Stimulated activated CD4-positive, alpha-beta T cell treated with anti-CD3 and anti-CD28 coated beads, Interleukin-12 subunit alpha, Interleukin-12 subunit beta, amount 100 ng/mL, for 48 hours (primary cell): ENCODE measurements at places on chromosomes 12 and 14.

- DNase-seq: no peak
These were observed 124.1 kb upstream of the RBM19 start for GRCh38 chr12:114090211-114090610.

DNA sequence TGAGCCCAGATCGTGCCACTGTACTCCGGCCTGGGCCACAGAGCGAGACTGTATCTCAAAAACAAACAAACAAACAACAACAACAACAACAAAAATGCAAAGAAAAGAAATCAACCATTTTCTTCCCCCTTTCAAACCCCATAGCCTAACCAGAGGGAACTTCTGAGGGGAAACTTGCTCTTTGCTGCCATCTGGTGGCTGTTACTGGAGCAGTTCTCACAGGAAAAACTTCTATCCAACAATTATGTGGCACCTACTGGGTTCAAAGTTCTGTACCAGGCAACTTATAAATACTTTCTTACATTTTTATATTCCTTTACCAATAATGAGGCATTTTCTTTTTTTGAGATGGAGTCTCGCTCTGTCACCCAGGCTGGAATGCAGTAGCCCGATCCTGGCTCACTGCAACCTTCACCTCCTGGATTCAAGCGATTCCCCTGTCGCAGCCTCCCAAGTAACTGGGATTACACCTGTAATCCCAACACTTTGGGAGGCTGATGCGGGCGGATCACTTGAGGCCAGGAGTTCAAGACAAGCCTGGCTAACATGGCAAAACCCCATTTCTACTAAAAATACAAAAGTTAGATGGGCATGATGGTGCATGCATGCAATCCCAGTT, 50.9 kb upstream of the BICDL1 start:
- DNase-seq: peak; percentile 26

- no peak for DNase-seq
These were observed 2.4 kb downstream of the HRK start for GRCh38 chr12:116878567-116879508.

DNA sequence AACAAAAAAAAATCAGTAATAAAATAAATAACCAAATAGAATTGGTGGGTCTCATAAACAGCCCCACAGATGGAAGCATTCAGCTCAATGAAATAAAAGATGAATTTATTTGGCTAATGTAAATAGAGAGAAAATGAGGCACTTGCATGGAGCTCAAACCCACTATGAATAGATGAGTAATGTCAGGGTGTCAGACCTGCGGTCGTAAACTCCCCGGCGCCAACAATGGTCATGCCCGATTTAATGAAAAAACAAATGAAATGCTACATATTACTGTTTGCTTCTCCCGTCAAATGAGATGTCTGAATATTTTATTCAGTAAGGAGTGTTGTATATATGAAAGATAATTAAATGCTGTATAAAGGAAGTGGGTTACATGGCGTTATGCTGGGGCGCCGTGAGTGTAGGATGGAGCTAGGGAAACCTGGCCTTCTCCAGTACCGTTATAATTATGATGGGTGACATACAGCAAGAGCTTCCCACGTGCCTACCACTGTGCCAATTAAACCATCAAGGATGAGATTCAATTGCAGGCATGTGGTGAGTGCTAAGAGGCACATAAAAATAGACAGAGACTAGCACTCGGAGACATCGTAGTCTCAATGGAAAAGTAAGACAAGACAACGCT, 648.1 kb downstream of the BCL11B start:
- no peak for DNase-seq

DNA sequence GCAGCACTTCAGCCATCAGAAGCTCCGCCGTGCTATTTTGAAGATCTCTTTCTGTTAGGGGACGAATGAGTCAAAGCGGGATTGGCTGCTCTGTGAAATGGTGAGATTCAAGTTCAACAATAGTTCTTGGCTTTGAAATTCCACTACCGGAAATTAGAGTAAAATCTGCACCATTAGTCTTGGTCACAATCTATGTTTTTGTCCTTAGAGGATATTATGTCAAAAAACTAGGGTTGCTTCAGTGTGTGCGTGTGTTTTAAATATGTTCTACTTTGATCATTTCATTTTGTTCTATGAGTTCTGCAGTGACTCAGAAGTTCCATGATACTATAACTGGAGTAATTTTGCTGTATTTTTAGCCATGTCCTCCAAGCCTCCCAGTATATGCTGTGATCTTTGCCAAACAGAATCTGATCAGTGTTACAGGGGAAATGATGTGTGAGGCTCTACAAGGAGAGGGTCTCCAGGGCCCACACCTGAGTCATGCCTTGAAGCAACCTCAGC, 22.6 kb downstream of the GPHB5 start:
- DNase-seq: no peak

GRCh38 chr14:92022036-92022435, 17.8 kb downstream of the TRIP11 start:
- no peak for DNase-seq

GRCh38 chr12:76018672-76019071, 12.9 kb downstream of the PHLDA1 start:
- no peak for DNase-seq

- no peak for DNase-seq
These were observed 2.9 kb downstream of the RIN3 start for GRCh38 chr14:92516344-92516965.

DNA sequence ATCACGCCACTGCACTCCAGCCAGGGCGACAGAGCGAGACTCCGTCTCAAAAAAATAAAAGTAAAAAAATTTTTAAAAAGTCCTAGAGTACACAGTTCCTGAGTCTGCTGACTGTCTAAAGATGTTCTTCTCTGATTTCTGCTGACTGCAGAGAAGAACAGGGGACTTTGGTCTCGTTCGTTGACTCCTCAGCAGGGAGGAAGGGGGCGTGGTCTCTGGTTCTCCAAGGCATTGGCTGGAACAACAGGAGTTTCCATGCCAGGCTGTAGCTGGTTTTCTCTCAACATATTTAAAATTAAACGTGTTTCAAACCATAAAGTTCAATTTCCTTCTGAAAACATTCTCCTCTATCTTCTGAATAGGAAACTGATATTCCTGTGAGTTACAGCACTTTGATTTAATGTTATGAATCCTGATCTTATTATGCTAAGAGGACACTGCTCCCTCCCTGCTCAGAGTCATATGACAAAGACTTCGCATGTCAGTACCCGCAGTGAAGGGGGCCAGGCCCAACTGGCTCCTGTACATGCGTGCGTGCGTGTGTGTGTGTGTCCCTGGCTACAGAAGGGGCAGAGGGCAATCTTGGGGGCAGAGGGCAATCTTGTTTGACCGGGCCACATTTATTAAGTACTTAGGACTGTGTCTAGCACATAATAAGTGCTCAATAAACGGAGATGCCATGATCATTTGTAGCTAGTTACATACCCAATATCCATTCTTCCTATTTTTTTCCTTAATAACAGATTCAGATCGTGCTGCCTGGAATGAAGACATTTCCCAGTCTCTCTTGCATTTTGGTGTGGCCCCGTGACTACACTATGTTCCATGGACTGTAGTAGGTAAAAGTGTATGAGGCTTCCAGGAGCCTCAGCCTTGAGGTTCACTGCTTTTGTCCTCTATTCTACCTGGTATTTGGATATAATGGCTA, 16.5 kb upstream of the HNF1A start:
- no peak for DNase-seq

- DNase-seq: peak; percentile 21
These were observed 6.0 kb downstream of the FBXW8 start for GRCh38 chr12:116916714-116917114.

DNA sequence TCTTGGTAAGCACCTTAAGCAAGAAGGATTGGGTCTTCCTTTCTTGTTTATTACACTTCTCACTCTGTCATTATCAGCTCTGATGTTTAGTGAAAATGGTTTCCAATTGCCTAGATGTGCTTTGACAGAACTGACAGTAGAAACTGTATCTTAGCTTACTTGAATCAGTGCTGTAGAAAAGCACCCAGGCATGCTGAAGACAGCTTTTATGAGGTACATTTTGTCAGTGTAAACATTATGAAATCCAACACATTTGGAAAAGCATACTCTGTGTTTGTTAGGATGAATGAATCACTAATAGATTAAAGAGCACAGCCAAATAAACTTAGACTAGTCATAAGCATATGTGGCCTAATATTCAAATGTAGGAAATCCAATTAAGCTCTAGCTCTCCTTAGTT, 290.2 kb upstream of the NPAS3 start:
- no peak for DNase-seq

DNA sequence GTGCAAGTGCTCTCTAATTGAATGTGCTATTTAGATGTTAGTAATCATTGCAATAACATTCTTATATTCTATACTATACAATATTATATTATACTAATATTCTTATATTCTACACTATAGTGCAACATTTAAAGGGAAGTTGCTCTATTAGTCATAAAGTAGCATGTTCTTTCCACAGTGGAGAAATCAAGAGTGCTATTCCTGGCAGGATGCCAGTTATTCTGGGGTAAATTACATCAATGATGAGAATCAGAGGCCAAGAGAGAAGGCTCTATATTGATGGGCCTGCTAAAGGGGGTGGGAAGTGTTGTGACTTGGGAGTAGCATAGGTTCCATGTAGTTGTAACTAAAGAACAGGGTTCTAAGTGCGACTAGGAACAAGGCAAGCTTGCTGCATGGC, 121.5 kb downstream of the SLC15A5 start:
- DNase-seq: no peak

GRCh38 chr14:89276424-89276975, 140.5 kb downstream of the FOXN3 start:
- peak; percentile 79 for DNase-seq

- no peak for DNase-seq
These were observed 76.2 kb downstream of the ARL6IP4 start for GRCh38 chr12:123056709-123057108.

- DNase-seq: no peak
These were observed 22.3 kb downstream of the SYT1 start for GRCh38 chr12:78886719-78887407.

DNA sequence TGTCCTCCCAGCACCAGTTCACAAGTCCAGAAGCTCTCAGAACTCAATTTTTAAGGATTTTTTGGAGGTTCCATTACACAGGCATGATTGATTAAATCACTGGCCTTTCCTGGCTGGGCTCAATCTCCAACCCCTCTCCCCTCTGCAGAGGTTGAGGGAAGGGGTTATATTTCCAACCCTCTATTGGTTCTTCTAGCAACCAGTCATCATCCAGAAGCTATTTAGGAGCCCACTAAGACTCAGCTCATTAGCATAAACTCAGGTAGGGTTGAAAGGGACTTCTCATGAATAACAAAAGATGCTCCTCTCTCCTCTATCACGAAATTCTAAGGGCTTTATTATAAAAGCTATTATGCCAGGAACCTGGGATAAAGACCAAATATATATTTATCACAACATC, 41.5 kb downstream of the SPPL3 start:
- DNase-seq: no peak

GRCh38 chr12:47067771-47068431, 11.5 kb upstream of the PCED1B start:
- no peak for DNase-seq

DNA sequence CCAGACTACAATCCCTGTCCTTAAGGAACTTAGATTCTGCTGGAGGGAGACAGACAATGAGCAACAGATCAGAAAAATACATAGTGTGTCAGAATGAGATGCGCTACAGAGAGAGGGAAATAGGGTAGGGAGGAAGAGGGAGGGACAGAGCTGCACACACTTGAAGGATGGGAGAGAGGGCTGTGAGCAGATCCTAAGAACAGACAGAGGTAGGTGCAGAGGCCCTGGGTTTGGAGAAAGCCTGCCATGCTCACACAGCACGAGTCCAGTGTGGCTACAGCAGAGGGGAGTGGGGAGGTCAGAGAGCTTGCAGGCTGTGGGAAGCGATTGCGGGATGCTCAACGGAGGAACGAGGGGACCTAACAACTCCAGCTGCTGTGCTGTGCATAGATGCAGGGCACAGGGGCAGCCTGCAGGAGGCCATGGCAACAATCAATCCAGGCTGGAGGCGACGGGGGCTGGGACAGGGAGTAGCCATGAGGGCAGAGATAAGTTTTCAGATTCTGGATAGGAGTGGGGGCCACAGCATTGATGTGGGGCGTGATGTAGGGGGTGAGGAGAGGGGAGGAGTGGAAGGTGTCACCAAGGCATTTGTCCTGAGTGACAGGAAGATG, 20.7 kb downstream of the FAIM2 start:
- no peak for DNase-seq

DNA sequence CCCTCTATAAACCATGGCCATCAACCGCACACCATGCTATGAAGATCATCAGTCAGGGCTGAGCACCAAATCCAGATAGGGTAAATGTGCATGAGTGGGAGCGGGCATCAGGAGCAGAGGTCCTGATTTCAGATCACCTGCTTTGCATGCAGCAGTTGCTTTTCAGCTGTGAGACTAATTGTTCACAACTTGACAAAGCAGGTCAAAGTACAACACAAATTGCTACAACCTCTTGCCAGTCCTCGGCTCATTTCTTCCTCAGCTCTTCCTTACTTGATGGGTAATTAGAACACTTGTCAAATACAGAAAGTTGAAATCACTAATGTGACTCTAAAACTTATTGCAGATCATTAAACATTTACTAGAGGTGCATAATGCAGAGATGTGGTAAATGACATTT, 171.6 kb downstream of the PPM1H start:
- no peak for DNase-seq

- no peak for DNase-seq
These were observed 72.0 kb upstream of the RESF1 start for GRCh38 chr12:31887109-31887811.

GRCh38 chr14:35932659-35933159, 106.6 kb downstream of the BRMS1L start:
- DNase-seq: peak; percentile 10

DNA sequence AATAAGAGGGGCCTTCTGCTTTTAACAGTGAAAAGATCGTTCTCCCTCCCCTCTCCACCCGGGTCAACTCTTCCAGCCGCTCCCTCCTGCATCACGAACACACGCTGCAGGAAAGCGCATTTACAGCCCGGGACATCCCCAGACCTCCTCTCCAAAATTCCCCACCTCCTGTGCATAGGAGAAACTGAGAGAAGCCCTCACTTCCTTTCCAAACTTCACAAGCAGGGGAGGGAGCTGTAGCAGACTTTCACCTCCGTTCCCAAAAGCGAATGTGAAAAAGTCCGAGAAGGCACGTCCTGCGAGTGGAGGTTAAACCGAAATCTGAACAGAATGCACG, 513 bp downstream of the BCAT1 start:
- DNase-seq: no peak

- DNase-seq: no peak
These were observed 80.3 kb upstream of the NOS1 start for GRCh38 chr12:117441751-117442150.
